AML-193 (cell line): ENCODE measurements at places on chromosomes 1 and 21.

GRCh38 chr1:20728371-20729154 lies 3.9 kb downstream of the SH2D5 start:
- no peak for DNase-seq

GRCh38 chr21:30642564-30642963 lies at the start of gene KRTAP20-3:
Gene KRTAP20-3 (plus strand): TSS chr21:30642864.
- DNase-seq, result no peak

GRCh38 chr1:234718496-234719453 lies 108.8 kb upstream of the IRF2BP2 start:
- DNase-seq, result no peak

DNA sequence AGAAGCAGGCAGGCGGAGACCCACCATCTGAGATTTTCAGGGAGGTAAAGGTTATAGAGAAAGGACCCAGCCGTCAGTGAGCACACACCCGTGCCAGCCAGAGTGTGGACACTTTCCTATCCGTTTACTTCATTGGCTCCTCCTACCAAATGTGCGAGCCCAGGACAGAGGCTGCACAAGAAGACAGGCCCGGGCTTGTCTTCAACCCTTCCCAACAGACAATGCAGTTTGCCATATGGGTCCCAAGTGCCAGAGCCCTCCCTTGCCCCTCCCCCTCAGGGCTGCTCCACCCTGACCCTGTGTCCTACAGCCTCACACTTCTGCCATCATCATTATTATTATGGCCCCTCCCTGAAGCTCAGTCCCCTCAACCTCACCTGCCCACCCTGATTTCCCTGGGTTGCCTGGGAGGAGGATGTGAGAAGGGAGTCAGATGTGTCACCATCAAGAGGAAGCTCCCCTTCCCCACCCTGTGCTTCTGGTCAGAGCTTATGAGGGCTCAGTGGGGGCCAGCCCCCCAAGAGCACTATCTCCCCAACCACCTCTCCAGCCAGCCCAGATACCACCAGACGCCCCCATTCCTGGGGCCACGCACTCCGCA lies 9.4 kb downstream of the LAPTM5 start:
- no peak for DNase-seq

- DNase-seq, result no peak
Observed at GRCh38 chr1:14996133-14997050, 157.2 kb upstream of the TMEM51 start.

- no peak for DNase-seq
Observed at GRCh38 chr1:205472737-205473441, 17.0 kb upstream of the BLACAT1 start.

DNA sequence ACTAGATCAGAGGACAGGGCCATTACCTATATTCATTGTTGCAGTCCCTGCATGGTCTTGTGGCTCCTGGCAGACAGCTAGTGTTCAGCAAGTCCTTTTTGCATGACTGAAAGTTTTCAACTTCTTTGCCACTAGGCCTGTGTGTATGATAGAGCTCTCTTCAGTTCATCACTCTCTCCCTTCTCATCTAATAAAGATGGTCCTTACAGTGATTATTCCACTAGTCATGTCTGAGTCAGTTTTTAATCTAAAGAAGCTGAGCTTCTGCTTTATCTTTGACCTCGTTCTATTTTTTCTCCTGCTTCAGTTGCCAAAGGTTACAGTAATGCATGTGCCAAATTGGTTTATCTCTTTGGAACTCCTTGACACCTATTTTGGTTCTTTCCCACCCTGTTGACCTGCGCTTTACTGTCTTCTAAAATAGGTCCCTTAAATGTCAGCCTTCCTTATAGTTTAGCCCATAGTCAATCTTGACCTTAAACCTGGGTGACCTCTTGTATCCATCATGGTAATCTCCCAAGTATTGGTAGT lies 6.4 kb downstream of the CXADR start:
- DNase-seq, result no peak

- no peak for DNase-seq
Observed at GRCh38 chr21:24658926-24659325, 948.4 kb downstream of the MRPL39 start.

GRCh38 chr1:67339623-67340343 lies 32.1 kb downstream of the IL12RB2 start:
- no peak for DNase-seq

- no peak for DNase-seq
Observed at GRCh38 chr1:39441797-39442196, 49.6 kb upstream of the BMP8A start.

DNA sequence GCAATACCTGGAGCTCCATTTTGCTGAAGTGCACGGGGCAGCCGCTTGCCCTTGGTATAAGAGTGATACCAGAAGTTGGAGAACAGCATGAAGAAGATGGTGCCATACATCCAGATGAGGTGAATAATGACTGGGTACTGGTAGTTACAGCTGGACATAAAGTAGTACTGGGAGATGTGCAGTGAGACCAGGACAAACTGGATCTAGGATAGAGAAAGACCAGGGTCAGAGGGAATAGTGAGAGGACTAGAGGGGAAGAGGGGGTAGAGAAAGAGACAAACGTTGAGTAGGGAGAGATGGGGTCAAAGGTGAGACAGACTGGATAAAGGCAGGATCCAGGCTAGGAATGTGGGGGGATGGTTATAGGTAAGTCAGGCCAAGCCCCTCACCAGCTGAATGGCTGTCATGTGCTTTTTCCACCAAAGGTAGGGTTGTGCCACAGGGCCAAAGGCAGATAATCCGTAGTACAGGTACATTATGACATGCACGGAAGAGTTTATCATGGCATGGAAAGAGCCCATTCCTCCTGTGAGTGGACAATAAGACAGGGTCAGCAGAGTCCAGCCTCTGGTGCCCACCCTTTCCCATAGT lies 3.8 kb downstream of the ELOVL1 start:
- DNase-seq, result no peak

GRCh38 chr1:186325239-186325638 lies 49.8 kb downstream of the TPR start:
- peak; percentile 10 for DNase-seq

DNA sequence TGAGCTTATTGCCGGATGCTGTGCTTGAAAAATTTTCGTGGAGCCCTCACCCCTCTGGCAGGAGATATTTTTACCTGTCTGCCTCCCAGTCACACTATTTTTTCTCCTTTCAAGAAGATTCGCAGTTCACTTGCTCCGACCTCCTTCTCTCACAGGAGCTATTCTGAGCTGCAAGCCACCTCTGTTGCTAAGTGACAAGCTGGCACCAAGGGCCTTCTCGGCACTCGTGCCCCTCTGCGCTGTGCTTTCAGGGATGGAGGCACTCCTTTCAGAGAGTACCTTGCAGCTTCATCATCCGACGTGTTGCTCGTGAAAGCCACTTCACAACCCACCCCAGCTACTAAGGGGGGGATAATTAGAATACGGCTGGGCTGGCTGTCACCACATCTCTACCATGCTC lies 11.6 kb downstream of the SLC6A17 start:
- DNase-seq, result no peak

- DNase-seq, result no peak
Observed at GRCh38 chr1:116920211-116920610, 10.5 kb downstream of the PTGFRN start.

- no peak for DNase-seq
Observed at GRCh38 chr1:155170806-155171205, 2.3 kb downstream of the KRTCAP2 start.

DNA sequence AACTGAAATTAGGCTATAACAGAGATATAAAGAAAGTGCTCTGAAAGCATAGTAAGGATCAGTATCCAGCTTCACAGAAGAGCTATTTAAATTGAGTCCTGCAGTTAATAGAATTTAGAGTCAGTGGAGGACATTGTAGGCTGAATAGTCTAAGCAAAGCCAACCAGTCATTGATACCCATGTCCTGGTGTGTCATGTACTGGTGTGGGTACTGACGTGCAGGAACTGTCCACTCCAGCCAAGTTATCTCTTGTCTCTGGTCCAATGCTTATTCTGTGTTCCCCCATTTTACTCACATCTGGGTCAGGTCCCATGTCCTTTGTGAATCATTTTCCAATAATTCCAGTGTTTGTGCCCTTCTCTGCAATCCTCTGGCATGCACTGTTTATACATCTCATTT lies 90.0 kb downstream of the MACF1 start:
- no peak for DNase-seq

DNA sequence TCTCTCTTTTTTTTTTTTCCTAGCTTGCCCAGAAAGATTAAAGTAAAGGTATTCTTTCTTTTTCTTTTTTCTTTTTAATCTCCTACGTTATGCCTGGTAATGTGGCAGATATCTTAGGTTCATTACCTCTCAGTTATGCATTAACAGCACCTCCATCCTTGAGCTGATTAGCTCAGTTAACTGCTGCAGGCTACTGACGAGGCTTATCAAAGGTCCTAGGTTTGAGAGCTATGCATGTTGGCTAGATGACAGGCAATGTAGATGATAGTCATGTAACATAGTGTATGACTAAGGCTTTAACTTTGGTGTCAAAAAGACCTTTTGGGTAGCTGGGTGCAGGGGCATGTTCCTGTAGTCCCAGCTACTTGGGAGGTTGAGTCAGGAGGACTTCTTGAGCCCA lies 53.7 kb upstream of the CACYBP start:
- DNase-seq, result no peak

GRCh38 chr1:107748531-107748930 lies 216.4 kb downstream of the VAV3 start:
- DNase-seq, result no peak
